ENCODE measurements at places on chromosomes 16 and 17. TPM values are rescaled to one million over a fixed set of nuclear protein-coding genes. Genes with fewer than 3 reads are reported as not detected.

PIMREG gene
- polyA plus RNA-seq, result 31.3 TPM

DNA sequence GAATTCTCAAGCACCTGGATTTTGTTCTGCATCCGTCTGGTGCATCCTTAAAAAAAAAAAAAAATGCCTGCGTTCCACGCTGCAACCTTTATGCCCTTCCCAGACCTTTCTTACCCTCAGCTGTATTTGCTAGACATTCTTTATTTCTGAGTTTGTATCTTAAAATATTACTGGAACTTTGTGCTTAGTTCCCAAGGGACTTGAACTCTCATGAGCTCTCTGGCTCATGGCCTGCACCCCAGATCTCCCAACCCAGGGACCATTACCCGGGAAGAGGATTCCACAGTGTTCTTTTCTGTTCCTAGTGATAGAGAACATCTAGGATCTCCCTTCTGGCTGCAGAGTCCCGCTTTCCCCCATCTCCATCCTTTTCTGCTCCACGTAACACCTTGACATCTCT, 28.9 kb upstream of the CLEC18A start:
- no peak for DNase-seq

DNA sequence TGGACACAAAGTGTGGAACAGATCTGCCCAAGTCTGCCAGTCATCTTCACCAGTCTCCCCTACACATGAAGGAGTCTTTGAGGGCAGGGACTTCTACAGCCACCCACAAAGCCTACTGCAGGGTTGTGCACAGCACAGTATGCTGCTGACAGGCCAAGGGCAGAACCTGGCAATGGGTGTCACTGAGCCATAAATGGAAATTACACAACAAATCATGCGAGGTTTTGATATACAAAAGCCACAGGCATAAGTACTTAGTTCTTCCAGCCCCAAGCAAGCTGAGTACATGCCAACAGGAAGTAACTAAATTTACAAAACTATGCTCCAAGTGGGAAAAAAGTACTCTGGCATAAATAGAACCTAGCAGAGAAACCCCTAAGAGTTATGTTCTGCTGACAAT, 7.8 kb upstream of the PSMC3IP start:
- DNase-seq, result no peak

DNA sequence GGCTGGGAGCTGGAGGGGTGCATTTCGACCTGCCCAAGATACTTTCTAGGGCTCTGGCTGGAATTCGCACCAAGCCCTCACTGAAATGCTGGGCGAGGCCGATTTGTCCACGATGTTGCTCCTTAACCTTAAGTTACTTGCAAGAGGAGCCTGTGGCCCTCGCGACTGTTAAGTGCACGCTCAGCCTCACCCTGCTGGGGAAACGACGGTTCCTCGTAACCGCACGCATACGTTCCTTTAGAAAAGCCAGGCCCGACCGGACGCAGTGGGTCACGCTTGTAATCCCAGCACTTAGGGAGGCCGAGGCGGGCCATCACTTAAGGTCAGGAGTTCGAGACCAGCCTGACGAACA, 607 bp upstream of the NCOR1 start:
- peak; percentile 42 for DNase-seq
